ENCODE measurements at places on chromosomes 7 and 10.

DNA sequence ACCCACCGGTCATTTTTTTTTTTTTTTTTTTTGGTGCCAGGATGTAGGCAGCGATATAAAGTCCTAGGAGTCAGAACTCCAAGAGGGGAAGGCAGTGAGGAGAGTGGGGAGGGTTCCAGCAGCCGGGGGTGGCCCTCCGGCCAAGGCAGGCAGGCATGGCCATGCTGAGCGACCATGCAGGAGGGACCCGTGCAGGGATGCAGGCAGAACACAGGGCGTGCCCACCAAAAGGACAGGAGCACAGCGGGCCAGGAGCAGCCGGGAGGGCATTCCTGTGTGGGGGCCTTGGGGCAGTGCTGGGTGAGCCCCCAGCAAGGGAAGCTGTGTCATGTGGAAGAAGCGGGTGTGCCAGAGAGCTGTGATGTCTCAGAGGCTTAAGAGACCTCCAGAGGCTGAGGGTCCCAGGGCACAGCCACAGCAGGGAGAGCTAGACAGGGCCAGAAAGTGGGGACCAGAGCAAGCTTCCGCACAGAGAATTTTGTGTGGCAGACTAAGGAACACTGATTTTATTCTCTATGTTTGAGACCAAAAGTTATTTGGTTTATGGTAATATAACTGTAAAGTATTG lies 5.7 kb downstream of the ZFAND2A start:
- DNase-seq = no peak

GRCh38 chr10:12971001-12971788 lies 30.3 kb downstream of the CCDC3 start:
- no peak for DNase-seq

- no peak for DNase-seq
These were observed 4.0 kb upstream of the SVOPL start for GRCh38 chr7:138705167-138705566.

DNA sequence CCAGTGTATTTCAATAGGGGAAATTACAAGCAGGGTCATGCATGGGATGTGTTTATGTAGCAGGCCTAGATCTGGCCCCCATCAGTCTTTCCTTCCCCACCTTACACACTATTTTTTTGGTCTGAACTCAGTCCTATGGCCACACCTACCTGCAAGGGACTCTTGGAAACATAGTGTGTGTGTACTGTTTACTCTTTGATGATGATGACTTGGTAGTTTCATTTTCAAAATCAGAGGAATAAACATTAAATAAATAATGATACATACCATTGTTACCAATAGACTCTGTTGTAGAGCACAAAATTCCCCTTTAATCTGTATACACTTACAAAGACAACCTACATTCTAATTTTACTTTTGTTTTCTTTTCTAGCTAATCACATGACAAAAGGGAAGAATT lies 191.0 kb downstream of the ZEB1 start:
- DNase-seq = no peak

DNA sequence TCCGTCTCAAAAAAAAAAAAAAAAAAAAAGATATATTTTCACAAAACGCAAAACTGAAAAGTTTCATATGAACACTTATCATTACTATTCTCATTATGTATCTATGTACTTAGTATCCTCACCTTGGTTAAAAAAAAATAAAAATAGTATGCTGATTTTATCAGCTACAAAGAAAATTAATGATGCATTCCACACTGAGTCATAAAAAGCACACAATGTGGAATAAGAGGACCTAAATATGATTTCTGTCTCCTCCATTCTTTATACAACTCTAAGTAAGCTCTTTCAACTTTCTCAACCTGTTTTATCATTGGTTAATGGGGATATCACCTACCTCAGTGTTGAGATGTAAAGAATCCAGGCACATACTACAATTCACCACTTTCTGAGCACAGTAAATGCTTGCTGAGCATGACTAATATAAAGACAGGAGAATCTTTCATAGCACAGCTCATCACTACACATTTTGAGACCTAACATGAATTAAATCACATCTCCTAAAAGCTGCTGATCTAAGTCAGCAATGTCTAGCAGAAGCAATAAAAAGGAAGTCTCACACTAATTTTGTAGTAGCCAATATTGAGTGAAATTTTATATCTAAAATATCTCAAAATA lies 2.7 kb downstream of the SNX13 start:
- no peak for DNase-seq

- DNase-seq = no peak
These were observed 2.8 kb downstream of the FOXK1 start for GRCh38 chr7:4684846-4685245.

GRCh38 chr7:98998821-98999725 lies 120.7 kb downstream of the TRRAP start:
- no peak for DNase-seq

- no peak for DNase-seq
These were observed 66.9 kb downstream of the TNRC18 start for GRCh38 chr7:5356751-5357119.

GRCh38 chr10:129586898-129587443 lies 119.9 kb downstream of the MGMT start:
- no peak for DNase-seq

DNA sequence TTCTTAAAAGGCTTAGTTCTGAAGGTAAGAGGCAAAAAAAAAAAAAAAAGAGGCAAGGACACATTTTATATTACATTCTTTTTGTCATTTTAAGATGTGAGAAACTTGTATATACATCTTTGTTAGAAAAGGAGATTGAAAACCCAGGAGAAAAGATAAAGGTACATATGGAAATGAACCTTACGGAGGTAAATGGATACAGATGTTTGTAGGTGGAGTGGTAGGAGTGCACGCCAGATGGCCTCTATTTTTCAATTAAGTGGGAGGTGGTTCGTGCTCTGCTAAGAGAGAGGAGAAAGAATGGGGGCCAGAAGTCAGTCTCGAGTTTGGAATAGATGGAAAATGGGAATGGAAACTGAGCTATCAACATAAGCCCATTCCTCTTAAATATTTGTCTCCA lies 622.5 kb upstream of the GHITM start:
- no peak for DNase-seq

- DNase-seq = no peak
These were observed 9.1 kb downstream of the UNCX start for GRCh38 chr7:1241603-1242255.

DNA sequence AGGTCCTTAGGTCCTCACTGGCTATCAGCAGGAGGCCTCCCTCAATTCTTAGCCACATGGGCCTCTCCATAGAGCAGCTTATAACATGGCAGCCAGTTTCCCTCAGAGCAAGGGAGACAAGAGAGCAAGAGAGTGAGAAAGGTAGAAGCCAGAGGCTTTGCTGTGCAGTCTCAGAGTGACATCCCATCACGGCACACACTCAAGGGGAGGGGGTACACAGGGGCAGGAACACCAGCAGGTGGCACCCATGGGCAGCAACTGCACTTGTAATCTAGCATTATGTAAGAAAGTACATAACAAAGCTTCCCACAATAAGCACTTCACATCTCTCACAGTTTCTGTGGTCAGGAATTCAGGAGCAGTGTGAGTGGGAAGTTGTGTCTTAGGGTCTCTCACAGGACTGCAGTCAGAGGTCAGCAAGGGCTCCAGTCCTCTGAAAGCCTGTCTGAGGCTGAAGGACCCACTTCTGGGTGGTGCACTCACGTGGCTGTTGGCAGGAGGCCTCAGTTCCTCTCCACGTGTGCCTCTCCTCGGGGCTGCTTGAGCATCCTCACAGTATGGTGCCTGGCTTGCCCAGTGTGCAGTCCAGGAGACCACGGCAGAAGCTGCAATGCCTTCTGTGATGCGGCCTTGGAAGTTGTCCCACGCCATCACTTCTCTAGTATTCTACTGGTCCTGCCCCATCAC lies 159.4 kb downstream of the OAT start:
- no peak for DNase-seq

DNA sequence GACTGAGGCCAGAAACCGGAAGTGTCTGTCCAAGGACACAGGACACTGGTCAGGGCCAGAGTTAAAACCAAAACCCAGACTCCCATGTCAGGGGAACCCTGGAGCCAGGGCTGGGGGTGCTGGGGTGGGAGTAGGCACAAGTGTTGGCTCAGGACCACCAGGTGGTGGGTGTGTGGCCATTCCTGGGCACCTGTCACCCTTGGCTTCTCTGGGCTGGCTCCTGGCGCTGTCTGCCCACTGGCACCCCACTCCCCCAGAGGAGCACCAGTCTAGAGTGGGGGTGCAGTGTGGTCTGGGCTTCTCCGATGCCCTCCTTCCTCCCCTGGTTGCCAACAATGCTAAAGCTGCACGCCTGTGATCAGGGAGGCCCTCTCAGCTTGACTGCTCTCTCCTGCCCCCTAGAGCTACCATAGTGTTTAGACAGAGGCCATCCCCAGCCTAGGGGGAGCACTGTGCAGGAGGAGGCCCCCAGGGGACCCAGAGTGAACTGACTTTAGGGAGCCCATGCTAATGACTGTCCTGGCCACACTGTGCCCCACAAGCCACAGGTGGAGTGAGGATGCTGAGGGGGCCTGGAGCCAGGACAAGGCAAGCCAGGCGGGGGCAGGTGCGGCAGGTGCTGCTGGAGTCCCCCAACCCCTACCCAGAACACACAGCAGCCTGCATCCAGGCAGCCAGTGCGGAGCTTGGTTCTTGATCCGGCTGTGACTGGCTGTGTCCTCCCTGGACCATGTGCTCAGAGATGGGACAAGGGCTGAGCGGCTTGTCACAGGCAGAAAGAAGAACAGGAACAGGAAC lies 11.0 kb downstream of the RASGEF1A start:
- no peak for DNase-seq

GRCh38 chr10:61787170-61787569 lies 114.3 kb upstream of the ARID5B start:
- no peak for DNase-seq

- no peak for DNase-seq
These were observed 72.3 kb upstream of the MKRN1 start for GRCh38 chr7:140551355-140552239.

- DNase-seq = no peak
These were observed 72.6 kb upstream of the OPALIN start for GRCh38 chr10:96431211-96431970.
